ENCODE measurements at places on chromosomes 2 and 18. TPM values are rescaled to one million over a fixed set of nuclear protein-coding genes. Genes with fewer than 3 reads are reported as not detected.
A peak's percentile ranks its signal among the peaks of the same experiment; 100 is the strongest.

Gene ARMC9
- total RNA-seq, result 67.7 TPM

Gene GRB14
- 12.5 TPM for total RNA-seq

Gene GAD1
- total RNA-seq, result not detected

Gene C2orf15
- total RNA-seq, result not detected

Gene MDH1B
- 2.2 TPM for total RNA-seq

Gene UGT1A4
- total RNA-seq, result not detected

Gene PID1
- 67.3 TPM for total RNA-seq

Gene NEU2
- total RNA-seq, result not detected

Gene MOGAT1
- total RNA-seq, result not detected

Gene CPO
- total RNA-seq, result 0.95 TPM

DNA sequence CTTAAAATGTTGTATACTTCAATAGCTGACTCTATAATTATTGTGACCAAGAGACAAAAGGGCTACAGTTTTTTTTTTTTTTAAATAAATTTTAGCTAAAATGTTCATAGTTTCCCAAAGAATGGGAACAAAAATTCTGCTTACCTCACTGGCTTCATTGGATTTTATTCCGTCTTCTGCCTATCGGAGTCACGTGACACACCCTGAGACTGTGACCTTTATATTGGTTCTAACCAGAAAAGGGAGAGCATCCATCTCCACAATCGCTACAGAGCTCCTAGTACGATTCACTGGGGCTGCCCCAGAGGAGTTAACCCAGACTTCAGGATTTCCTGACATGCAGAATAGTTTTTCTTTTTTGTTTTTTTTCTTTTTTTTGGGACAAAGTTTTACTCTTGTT, 203.6 kb upstream of the SLC35G4 start:
- H3K36me3 ChIP-seq, result no peaks in the 10 kb centered on the region
- no peaks in the 10 kb centered on the region for H3K27me3 ChIP-seq
- no peak for DNase-seq
- no peaks in the 10 kb centered on the region for H3K4me1 ChIP-seq

DNA sequence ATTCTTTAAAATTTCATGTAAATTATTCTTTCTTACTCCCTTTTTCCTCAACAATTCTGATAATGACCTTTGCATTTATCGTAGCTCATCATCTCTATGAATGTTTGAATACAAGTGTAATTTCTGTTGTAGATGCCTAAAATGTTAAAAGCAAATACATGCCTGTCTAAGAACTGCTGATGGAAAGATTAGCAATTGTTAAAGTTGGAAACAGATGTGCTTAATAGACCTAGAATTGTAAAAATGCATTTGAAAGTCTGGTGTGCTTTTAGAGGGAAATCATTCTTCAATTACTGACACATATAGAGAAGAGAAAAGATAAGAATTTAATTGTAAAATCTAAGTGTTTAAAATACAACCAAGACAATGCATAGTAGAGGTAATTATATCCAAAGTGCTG, 50.4 kb downstream of the CCDC102B start:
- H3K4me1 ChIP-seq, result no peaks in the 10 kb centered on the region
- no peak overlapping the region for H3K4me3 ChIP-seq
- H3K27me3 ChIP-seq, result no peaks in the 10 kb centered on the region
- DNase-seq, result no peak
- no peaks in the 10 kb centered on the region for H3K36me3 ChIP-seq
- no peak overlapping the region for H3K27ac ChIP-seq

GRCh38 chr2:60641811-60642788, 88.6 kb upstream of the BCL11A start:
- H3K4me3 ChIP-seq, result no peak overlapping the region
- no peaks in the 10 kb centered on the region for H3K27me3 ChIP-seq
- H3K36me3 ChIP-seq, result no peaks in the 10 kb centered on the region
- no peak overlapping the region for H3K27ac ChIP-seq
- peaks cover 4% of the 10 kb centered on the region for H3K4me1 ChIP-seq

- H3K27me3 ChIP-seq, result no peaks in the 10 kb centered on the region
- H3K27ac ChIP-seq, result no peak overlapping the region
- H3K4me1 ChIP-seq, result peaks cover 4% of the 10 kb centered on the region
Measured at GRCh38 chr18:25237571-25238267, 114.2 kb downstream of the ZNF521 start.

- H3K27me3 ChIP-seq, result no peaks in the 10 kb centered on the region
- no peak overlapping the region for H3K27ac ChIP-seq
- no peaks in the 10 kb centered on the region for H3K36me3 ChIP-seq
- no peak overlapping the region for H3K4me3 ChIP-seq
- no peaks in the 10 kb centered on the region for H3K4me1 ChIP-seq
Measured at GRCh38 chr2:222134654-222135053, 164.1 kb downstream of the PAX3 start.

GRCh38 chr18:195651-196050, 37.3 kb downstream of the USP14 start:
- no peak for DNase-seq
- H3K36me3 ChIP-seq, result peaks cover 50% of the 10 kb centered on the region
- no peaks in the 10 kb centered on the region for H3K27me3 ChIP-seq
- H3K27ac ChIP-seq, result no peak overlapping the region
- no peak overlapping the region for H3K4me3 ChIP-seq

- no peaks in the 10 kb centered on the region for H3K27me3 ChIP-seq
- H3K36me3 ChIP-seq, result no peaks in the 10 kb centered on the region
- no peaks in the 10 kb centered on the region for H3K4me1 ChIP-seq
Measured at GRCh38 chr2:149313512-149313972, 16.8 kb upstream of the LYPD6 start.

GRCh38 chr2:86304416-86304815, 33.0 kb downstream of the REEP1 start:
- DNase-seq, result no peak
- peak overlapping the region; percentile 37 for H3K27ac ChIP-seq
- no peak overlapping the region for H3K4me3 ChIP-seq
- no peaks in the 10 kb centered on the region for H3K27me3 ChIP-seq

- DNase-seq, result no peak
- H3K27ac ChIP-seq, result no peak overlapping the region
- no peaks in the 10 kb centered on the region for H3K27me3 ChIP-seq
- H3K4me3 ChIP-seq, result no peak overlapping the region
- no peaks in the 10 kb centered on the region for H3K36me3 ChIP-seq
Measured at GRCh38 chr2:14616342-14616741, 16.2 kb upstream of the LRATD1 start.

DNA sequence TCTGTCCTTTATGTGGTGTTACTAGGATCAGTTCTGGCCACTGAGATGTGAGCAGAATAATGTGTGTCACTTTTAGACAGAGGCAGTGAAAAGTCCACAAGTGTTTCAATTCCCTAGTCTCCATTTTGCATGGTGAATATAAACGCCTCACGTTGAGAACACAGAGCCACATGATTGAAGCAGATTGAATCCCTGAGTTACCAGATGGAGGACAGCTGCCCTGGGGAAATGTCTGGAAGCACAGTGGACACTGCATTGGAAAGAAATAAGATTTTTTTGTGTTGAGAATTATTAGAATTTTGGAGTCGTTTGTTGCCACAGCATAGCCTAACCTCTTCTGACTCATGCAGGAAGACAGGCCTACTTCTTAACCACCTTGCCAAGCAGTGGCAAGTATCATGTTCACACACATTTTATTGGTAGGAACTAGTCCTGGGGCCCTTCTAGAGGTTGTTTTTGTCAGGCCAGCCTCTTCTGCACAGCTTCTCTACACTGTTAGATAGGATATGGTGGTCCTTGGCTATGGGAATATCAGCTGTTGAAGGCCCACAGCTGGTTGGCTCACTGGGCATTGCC, 188.6 kb downstream of the TMEM182 start:
- DNase-seq, result no peak
- no peak overlapping the region for H3K27ac ChIP-seq
- no peaks in the 10 kb centered on the region for H3K4me1 ChIP-seq
- no peaks in the 10 kb centered on the region for H3K27me3 ChIP-seq
- no peak overlapping the region for H3K4me3 ChIP-seq

GRCh38 chr2:224429441-224429810, 27.5 kb upstream of the FAM124B start:
- no peak overlapping the region for H3K4me3 ChIP-seq
- H3K27me3 ChIP-seq, result no peaks in the 10 kb centered on the region
- H3K36me3 ChIP-seq, result no peaks in the 10 kb centered on the region
- no peak for DNase-seq
- H3K4me1 ChIP-seq, result no peaks in the 10 kb centered on the region

GRCh38 chr2:127631541-127631996, 14.4 kb upstream of the GPR17 start:
- H3K4me1 ChIP-seq, result peaks cover 55% of the 10 kb centered on the region
- no peaks in the 10 kb centered on the region for H3K36me3 ChIP-seq
- DNase-seq, result peak; percentile 90
- no peaks in the 10 kb centered on the region for H3K27me3 ChIP-seq
- H3K4me3 ChIP-seq, result no peak overlapping the region

DNA sequence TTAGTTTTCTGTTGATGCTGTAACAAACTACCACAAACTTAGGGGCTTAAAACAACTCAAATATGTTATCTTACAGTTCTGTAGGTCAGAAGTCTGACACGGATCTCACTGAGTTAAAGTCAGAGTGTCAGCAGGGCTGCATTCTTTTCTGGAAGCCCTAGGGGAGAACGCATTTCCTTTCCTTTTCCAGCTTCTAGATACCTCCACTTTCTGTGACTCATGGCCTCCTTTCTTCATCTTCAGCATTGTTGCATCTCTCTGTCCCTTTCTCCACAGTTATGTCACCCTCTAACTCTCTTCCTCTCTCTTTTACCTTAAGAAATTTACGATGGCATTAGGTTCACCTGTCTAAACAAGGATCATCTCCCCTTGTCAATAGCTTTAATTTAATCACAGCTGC, 13.3 kb upstream of the PPP4R1 start:
- H3K4me1 ChIP-seq, result no peaks in the 10 kb centered on the region
- H3K36me3 ChIP-seq, result no peaks in the 10 kb centered on the region
- no peak for DNase-seq
- H3K4me3 ChIP-seq, result no peak overlapping the region

DNA sequence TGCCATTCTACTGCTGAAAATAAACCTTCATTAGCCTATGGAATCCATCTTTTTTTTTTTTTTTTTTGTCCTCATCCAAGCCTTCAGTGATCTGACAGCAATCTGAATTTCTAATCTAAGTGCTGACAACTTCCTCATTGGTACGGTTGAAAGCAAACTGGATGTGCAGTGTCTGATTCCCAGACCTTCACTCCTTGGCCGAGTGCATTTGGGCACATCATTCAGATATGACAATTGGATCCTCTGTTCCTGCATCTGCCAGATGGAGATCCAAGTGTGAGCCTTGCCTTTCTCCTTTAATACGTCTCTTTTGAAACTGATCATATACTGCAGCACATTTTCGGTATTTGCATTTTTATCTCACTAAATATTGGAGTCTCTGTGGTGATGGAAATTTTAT, 713.1 kb downstream of the DCDC2C start:
- H3K27me3 ChIP-seq, result no peaks in the 10 kb centered on the region
- H3K27ac ChIP-seq, result no peak overlapping the region
- no peaks in the 10 kb centered on the region for H3K36me3 ChIP-seq

- H3K4me1 ChIP-seq, result peaks cover 17% of the 10 kb centered on the region
- H3K27ac ChIP-seq, result no peak overlapping the region
- H3K4me3 ChIP-seq, result no peak overlapping the region
- H3K27me3 ChIP-seq, result no peaks in the 10 kb centered on the region
- DNase-seq, result no peak
Measured at GRCh38 chr2:20008703-20009102, 3.8 kb downstream of the MATN3 start.

- no peak overlapping the region for H3K4me3 ChIP-seq
- H3K36me3 ChIP-seq, result no peaks in the 10 kb centered on the region
- DNase-seq, result peak; percentile 57
- no peaks in the 10 kb centered on the region for H3K4me1 ChIP-seq
Measured at GRCh38 chr2:98478088-98478551, 33.5 kb downstream of the INPP4A start.
